ENCODE measurements at places on chromosomes 5 and 9.

- peak; percentile 19 for DNase-seq
Observed at GRCh38 chr5:122473138-122473843, 161.3 kb downstream of the SNCAIP start.

GRCh38 chr9:11577522-11577921, 964.7 kb upstream of the PTPRD start:
- no peak for DNase-seq

DNA sequence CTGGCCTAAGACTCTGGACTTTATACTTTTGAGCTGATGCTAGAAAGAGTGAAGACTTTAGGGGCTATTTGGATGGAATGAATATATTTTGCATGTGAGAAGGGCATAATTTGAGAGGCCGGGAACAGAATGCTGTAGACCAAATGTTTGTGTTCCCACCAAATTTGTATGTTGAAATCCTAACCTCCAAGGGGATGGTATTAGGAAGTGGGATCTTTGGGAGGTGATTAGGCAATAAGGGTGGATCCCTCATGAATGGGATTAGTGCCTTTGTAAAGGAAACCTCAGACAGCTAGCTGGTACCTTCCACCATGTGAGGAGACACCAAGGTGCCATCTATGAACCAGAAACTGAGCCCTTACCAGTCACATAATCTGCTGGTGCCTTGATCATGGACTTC, 165.1 kb upstream of the S1PR3 start:
- DNase-seq: no peak

DNA sequence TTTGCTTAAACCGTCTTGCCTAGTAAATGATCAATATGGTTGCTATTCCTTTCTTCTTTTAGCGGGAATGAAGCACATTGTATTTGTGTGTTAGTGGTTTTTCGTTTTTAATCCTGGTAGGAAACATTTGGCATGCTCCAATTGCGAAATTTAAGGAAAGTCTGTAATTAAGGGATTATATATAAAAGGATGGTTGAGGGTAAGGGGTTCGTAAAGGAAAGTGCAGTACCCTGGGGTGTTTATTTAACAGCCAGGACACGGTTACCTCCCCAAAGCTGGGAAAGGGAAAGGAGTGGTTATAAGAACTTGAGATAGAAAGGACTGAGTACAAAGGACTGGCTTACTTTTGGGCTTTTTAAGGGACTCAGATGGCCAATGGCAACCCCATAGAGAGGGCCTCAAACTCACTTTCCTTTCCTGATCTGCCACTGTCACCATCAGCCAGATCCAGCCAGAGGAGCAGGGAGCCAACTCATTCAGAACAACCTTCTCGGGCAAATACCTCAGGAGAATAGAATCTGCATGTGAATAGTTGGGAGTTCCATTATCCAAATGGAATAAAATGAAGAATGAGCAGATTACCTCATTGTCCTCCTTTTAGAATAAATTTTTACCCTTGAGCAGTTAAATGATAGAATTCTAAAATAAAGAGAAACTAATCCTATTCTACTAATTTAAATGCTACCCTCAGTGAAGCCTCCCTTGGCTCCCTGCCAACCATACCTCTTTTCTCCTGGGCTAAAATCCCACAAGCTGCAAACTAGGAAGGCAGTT, 117.7 kb downstream of the SNCAIP start:
- no peak for DNase-seq

GRCh38 chr5:126982926-126983873, 47.2 kb downstream of the MARCHF3 start:
- DNase-seq: no peak

GRCh38 chr9:71955300-71955915, 44.0 kb downstream of the C9orf85 start:
- peak; percentile 8 for DNase-seq

DNA sequence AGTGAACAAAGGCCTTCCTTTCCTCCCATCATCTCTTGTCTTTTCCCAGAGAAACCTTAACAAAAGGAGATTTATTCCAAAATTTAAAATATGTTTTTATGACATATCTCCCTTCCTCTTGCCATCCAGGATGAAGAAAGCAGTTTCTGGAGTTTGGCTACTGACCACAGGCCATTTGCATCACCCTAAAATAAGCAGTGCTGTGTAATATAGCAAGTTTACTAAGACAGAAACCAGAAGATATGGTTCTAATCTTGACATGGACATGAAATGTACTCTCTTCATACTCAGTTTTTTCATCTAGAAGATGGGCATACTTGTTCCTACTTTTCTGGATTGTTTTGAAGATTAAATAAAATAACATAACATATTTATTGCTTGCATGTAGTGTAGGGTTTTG, 50.2 kb upstream of the ZFAND5 start:
- no peak for DNase-seq

- no peak for DNase-seq
Observed at GRCh38 chr5:1526681-1527131, 2.9 kb upstream of the LPCAT1 start.

DNA sequence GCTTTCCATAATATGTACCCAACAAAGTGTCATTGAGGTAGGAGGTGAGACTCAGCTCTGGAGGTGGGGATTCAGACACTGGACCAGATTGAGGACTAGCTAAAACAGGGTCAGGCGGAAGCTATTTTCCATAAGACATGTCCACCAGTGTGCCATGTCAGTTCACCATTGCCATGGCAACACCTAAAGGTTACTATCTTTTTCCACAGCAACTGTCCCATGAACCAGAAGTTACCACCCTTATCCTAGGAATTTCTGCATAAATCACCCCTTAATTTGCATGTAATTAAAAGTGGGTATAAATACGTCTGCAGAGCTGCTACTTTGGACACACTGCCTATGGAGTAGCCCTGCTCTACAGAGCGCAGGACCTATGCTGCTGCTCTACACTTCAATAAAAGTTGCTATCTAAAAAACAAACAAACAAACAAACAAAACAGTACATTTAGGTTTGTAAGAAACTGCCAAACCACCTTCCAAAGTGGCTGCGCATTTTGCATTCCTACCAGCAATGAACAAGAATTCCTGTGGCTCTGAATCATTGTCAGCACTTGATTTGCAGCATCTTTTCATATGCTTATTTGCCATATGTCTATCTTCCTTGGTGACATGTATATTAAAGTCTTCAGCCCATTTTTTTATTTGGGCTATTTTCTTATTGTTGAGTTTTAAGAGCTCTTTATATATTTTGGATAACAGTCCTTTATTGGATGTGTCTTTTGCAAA, 18.0 kb upstream of the TRIM32 start:
- DNase-seq: no peak

- DNase-seq: no peak
Observed at GRCh38 chr5:138033907-138034306, 1.0 kb upstream of the FAM13B start.

DNA sequence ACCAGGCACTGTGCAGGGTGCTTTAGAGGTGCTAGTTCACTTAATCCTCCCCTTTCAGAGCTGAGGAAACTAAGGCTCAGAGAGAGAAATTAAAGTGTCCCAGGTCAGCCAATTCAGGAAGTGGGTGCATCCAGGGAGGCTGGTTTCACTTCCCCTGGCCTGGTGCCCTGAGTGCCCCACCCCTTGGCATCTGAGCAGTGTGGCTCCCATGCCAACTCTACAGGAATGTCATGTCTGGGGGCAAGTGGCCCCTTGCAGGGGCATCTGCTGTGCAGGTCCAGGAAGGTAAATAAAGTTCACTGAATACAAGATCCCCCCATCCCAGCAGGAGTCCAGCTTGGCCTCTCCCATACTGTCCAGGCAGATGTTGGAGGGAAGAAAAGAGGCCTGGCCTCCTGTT, 4.4 kb upstream of the N4BP3 start:
- DNase-seq: peak; percentile 40

DNA sequence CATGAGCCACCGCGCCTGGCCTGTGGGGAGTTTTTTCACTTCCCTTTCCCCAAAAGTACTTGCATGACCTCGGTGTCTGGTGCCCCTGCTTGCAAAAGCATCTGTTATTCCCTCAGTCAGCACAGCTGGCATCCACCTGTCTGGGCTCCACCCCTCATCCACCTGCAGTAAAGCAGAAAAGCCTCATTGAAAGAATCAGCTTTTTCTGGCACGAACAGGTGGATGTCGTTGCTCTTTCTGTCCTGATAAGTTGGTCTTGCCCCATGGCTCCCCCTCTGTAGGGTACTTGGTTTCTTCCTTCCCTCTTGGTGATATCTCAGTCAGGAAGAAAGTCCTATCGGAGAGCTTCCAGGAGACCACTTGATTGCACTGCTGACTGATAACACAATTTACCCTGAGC, 37.4 kb downstream of the WWC1 start:
- peak; percentile 7 for DNase-seq
